ENCODE measurements at places on chromosomes 3 and 15.

DNA sequence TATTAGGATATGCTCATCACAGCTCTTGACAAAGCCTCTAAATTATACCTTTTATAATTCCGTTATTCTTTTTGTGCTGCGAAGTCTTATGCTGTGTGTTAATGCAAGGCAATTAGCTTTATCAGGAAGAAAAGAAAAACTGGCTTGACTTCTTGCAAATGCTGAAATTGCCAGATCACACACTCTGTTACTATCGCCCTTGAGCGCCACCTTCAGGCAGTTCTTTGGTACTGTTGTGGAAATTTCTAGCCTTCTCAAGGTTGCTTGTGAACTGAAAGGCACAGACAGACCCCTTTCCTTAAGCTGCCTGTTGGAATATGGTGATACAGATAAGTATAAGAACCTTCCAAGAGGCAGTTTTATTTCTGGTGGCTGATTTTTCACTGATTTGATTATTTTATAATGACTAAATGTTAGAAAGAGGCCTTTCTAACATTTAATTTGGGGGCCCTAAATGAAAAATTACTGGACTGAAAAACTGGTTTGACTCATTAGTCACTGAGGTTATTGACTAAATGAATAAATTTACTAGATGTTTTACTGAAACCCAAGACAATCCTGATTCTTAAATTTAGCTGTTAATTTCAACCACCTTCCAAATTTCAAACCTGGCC is 126.2 kb upstream of the RASGRP1 start:
- no peak for DNase-seq

- DNase-seq: no peak
Observed at GRCh38 chr3:113721636-113722035, 24.4 kb downstream of the NAA50 start.

- peak; percentile 13 for DNase-seq
Observed at GRCh38 chr3:10351013-10351735, 30.3 kb upstream of the SEC13 start.

- no peak for DNase-seq
Observed at GRCh38 chr3:197085137-197085536, 55.5 kb upstream of the MELTF start.

- DNase-seq: no peak
Observed at GRCh38 chr3:129622933-129623332, 16.5 kb upstream of the PLXND1 start.

DNA sequence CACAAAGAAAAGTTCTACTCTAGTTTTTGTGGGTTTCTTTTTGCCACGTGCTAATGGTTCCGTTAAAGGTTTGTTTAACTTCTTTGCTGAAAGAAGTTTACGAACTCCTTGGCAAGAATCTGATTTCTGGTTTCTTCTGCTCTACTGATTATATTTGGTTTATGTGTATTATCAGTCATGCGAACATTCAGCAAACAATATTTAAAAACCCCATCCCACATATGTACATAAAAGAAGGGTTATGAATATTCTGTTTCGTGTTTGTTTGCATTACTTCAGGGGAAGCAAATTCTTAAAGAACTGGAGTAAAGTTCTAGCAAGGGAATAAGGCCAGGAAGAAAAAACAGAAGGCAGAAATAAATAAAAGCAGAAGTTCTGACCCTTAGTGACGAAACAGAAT is 9.8 kb downstream of the LARS2 start:
- no peak for DNase-seq

GRCh38 chr3:53768478-53769459 is 77.5 kb downstream of the CHDH start:
- DNase-seq: no peak

- no peak for DNase-seq
Observed at GRCh38 chr3:187698499-187699399, 3.6 kb downstream of the RTP2 start.

DNA sequence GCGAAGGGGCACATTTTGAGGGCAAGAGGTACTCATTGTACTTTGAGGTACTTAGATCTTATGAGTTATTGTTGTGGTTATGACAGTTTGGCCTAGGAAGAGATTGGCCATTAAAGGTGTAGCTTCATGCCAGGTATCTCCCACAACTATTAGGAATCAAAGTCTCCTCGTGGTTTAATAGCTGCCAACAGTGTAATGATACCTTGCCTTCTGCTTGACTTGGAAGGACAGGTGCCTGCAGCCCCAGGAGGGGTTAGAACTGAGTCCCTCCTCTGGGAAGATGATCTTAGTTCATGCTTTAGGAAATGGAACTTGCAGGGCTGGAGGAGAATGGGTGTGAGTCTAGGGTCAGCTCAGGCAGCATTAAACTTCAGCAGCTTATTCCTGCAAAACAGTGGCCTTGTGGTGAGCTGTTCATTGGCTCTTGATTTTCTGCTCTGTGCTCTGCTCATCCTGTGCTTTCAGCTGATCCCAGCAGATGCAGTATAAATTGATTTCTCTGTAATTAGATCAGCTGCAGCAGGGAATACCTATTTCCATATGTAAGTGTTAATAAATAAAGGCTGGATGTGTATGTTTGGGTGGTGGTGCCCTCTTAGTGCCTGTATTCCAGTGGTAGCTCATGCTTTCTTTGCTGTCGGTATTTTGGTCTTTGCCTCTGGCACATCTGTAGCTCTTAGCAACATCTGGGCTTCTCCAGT is 40.5 kb downstream of the ZNF609 start:
- no peak for DNase-seq

- DNase-seq: no peak
Observed at GRCh38 chr15:50562735-50563640, 16.5 kb upstream of the USP50 start.

DNA sequence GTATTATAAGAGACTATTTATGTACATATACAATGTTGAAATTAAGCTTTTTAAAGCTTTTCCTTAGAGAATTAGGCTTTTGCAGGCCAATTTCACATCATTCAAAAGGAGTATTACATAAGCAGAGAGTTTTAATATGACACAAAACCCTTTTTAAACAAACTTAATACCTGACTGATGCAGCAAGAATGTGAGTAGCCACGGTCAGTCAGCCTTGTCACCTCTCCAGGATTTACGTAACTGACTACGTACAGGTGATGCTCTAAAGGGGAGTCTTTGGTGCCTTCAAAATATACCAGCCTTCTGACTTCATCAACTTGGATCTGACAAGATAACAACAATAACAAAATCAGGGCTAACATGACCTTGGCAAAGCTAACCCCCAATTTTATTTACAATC is 44.2 kb upstream of the IGDCC4 start:
- DNase-seq: no peak

DNA sequence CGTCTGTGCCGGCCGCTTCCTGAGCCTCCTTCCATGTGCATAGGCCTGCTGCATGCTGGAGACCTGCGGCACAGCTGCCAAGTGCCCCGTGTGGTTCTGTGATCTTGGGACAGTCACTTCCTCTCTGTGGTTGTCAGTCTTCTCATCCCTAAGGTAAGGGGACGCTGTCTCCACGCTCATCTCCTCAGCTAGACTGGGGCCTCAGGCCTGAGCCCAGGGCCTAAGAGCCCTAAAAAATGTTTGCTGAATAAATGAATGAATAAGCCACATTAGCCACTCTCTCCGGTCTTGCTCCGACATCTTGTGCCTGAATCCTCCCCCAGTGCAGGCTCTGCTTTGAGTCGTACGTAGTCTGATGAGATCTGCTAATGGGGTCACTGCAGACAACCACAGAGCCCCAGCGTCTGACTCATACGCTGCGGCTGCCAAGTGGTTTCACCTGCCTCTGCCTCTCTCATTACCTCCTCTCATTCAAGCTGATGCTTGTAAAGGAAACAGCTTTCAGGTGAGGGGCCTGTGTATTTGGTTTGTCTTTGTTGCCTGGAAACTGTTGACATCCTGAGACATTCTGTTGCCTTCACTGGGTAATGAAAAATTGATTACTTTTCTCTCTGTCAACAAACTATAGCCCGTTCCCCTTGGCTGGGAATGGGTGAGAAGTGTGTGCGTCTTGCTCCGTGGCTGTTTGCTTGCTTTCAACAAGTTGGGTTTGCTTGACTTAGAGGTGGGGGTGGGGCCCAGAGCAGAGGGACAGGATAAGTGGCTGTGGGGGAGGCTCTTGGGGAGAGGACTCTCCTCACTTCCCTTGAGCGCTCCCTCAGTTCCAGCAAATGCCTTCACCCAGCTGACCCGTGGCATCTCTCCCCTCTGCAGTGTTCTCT is 15.9 kb downstream of the RPLP1 start:
- no peak for DNase-seq

DNA sequence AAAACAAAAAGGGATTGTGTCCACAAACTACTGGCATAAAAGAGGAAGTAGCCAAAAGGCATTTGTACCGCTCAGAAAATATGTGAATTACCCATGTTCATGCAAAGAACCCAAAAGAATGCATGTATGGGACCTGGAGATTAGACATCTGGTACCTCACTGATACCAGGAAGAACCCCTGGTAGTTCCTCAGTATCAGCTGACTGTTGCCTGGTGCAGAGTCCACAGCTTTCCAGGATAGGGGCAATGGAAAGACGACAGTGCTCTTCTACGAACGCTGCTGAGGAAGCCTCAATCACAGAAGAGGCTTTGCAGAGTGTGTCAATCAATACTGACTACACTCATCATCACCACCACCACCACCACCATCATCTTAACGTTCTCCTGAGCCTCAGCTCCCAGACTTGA is 63.3 kb downstream of the ATP8B4 start:
- no peak for DNase-seq

GRCh38 chr3:73351423-73352071 is 273.2 kb downstream of the PDZRN3 start:
- peak; percentile 55 for DNase-seq

DNA sequence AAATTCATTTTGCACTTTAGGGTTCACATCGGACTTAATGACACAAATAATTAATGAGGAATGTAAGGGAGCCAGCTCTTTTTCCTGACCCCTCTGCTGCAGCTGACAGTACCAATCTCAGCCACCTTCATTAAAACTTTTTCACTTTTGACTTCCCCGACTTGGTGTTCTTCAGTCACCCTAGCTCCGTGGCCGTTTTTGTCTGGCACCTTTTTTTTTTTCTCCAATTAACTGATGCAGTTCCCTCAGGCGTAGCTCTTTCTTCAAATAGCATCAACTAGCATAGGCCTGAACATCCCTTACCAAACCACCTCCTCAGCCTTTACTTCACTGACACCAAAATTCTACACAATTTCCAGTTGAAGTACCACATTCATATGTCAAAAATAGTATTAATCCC is 350.8 kb downstream of the GRM7 start:
- DNase-seq: no peak

- DNase-seq: no peak
Observed at GRCh38 chr15:75577401-75578172, 1.5 kb downstream of the PTPN9 start.

- no peak for DNase-seq
Observed at GRCh38 chr15:67550522-67550921, 8.0 kb downstream of the MAP2K5 start.

DNA sequence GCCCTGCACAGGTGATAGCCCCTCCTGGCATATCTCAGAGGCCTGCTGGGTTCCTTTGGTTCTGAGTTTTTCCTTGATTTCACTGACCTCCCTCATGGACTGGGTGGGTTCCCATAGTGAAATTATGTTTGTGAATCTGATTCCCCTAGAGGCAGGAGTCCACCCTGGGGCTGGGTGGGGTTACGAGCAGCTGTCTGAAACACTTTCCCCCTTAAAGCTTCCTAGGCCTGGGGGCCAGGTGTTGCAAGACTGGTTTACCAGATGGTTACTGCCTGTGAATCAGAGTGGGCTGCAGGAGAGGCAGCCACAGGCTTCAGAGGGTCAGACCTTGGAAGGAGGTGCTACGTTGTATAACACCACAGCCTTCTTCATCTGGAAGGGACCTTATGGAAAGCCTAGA is 34.3 kb downstream of the IL20RB start:
- DNase-seq: no peak

DNA sequence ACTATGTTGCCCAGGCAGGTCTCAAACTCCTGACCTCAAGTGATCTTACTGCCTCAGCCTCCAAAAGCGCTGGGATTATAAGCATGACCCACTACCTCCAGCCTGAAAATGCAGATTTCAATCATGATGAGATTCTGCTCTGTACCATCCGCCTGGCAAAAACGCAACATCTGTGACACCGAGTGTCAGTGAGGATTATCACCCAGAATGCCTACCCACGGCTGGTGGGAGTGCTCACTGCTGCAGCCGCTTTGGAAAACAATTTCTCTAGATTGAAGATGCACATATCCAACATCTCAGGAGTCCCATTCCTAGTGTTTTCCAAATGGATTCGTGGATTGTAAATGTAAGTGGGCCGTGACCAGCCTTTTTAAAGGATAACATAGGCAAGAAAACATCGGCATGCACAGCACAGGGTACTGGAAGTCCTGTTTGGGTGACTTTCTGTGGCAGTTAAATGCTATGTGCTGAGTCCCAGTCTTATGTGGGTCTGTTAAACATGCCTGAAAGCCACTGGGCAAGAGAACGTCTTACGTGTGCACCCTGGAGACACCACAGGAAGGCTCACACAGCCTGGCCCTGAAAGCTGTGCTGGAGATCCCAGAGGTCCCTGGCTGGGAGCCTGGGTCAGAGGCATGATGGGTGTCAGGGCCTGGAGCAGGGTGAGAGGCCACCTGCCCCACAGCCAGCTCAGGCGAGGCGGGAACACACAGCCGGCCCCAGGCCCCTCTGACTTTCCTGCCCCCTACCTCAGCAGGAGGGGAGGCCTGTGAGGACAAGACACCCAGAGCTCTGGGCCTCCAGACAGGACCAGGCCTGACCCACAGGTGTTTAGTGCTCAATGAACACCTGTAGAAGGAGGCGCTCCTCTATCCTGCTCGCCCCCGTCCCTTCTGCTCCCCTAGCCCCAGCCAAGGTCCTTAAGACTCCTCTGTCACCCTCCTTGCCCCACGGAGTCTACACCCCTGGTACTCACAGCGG is 918 bp downstream of the PRSS50 start:
- peak; percentile 18 for DNase-seq

DNA sequence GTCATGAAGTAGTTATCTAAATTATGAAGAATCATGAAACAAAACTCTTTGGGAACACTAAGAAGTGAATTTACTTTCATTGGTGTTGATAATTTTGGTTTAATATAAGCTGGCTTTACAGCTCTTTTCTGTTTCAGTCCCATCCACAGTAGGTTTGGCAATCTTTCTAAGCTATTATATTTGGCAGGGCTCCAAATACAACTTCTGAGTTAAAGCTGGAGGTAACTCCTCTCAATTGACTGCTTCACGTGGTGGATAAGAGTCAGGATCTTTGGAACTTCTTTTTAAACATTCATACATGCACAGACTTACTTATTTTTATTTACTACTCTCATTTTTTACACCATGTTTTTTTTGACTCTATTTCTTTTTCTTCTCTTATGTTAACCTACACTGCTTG is 106.5 kb upstream of the EPHA3 start:
- no peak for DNase-seq

- DNase-seq: peak; percentile 46
Observed at GRCh38 chr3:111072031-111072921, 660 bp downstream of the NECTIN3 start.

DNA sequence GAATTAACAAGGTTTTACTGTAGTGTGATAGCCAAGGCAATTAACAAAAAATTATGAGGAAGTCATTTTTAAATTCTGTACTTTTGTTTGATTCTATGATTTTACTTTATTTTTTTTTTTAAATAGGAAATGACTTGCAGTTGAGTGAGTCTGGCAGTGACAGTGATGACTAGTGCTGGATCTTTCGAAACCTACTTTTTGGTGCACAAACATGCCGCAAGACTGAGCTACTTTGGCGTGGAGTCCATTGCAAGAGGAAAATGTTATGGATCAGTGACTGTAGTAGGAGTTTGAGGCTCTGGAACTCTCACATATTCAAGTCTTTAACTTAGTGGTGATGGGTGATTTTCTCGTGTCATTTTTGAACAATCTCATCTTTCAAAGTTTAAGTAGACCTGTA is 11.6 kb downstream of the EAF1 start:
- DNase-seq: no peak

- no peak for DNase-seq
Observed at GRCh38 chr3:120049881-120050539, 44.2 kb downstream of the GSK3B start.

Measured in Right ventricle myocardium superior (tissue), 1 donor.